ENCODE measurements at places on chromosomes 2 and 18.

GRCh38 chr2:50851886-50852285, 180.0 kb downstream of the NRXN1 start:
- DNase-seq = no peak

DNA sequence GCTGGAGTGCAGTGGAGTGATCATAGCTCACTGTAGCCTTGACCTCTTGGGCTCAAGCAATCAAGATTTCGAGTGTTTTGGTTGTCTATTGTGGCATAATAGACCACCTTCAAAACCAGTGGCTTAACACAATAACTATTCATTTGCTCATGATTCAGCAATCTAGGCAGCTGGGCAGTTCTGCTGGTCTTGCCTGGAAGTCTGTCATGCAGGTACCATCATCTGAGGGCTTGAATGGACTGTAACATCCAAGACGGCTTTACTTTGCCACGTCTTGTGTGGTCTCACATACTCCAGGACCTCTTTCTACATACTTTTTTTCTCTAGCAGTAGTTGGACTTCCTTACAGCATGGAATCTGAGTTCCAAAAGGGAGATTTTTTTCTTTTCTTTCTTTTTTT, 13.2 kb upstream of the ANKRD29 start:
- no peak for DNase-seq

GRCh38 chr2:230254152-230254881, 28.8 kb downstream of the SP140 start:
- DNase-seq = no peak

DNA sequence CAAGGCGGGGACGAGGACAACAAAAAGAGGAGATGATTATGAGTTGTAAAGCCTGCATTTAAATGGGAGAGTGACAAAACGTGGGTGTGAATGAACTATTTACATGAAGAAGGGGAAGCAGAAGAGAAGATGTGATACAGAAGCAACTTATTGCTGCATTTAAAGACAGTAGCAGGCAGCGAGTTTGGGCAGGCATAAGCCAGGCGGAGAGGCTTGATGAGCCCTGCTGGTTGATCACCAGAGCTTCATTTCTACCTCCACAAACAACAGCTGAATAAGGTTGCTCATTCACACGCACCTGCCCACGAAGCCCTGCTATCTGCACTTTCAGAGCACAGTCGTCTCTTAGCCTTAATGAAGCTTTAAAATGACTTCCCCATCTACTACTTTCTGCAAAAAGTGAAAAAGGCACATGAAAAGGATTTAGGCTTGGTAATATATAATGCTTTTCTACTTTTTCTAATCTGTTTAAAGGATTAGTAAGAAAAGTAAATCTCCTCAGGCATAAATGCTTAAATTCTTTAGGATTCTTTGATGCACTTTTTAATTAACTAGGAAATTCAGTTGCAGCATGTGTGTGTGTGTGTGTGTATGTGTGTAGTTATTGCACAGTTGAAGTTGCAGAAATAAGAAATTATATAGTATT, 3.1 kb downstream of the SLC38A11 start:
- no peak for DNase-seq

DNA sequence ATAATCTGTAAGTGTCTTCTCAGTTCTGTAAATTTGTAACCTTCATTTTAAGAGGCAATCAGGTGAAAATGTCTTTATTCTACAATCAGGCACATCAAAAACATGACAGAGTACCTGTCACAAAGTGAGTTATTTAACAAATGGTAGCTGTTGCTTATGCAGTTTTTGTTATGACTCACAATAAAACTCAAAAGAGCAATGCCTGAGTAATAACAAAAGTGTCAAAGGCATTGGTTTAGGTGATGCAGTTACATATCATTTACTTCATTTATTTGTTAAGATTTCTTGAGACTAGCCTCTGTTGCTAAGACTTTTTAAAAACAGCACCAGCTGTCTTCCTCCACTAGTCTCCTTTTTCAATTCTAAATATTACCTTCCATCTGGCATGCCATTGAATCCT, 177.8 kb downstream of the KIAA1328 start:
- DNase-seq = no peak

DNA sequence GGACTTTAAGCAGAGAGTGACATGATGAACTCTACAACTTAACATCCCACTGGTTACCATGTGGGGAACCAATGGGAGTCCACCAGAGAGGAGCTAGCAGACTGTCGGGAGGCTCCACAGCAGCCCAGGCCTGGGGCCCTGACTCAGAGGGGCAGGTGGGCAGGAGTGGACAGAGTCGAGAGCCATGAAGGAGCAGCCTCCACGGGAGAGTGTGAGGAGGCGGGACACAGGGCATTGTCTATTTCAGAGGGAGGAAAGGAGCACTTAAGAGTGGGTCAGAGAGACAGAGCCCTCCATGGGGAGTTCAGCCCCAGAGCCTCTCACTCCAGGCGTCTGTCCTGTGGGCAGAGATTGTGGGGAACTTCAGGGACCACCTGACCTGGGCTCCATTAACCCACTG, 118.7 kb downstream of the CYP26B1 start:
- no peak for DNase-seq

DNA sequence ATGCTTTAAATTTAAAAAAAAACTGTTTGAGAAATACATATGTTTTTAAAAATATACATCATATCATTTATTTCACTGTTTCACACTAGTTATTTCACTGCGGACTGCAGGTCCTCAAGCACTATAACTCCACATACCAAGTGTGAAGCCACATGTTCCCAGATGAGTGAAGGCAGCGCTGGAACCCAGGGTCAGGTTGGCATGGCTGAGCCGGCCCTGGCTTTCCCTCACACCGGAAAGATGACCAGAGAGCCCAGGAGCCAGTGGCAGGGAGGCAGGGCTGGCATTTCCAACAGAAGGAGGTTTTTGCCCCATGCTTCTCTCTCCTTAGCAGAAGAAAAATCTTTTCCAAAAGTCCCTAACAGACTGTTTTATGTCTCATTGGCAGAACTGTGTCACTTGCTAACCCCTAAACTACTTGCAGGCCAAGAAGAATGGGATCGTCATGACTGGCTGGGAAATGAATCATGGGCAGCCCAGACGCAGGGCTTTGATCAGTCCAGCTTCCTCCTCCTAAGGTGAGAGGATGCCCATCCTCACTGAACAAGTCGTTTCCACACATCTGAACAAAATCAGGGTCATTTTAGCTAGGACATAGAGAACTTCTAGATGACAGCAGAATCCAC, 287.6 kb upstream of the HNRNPA3 start:
- DNase-seq = no peak

DNA sequence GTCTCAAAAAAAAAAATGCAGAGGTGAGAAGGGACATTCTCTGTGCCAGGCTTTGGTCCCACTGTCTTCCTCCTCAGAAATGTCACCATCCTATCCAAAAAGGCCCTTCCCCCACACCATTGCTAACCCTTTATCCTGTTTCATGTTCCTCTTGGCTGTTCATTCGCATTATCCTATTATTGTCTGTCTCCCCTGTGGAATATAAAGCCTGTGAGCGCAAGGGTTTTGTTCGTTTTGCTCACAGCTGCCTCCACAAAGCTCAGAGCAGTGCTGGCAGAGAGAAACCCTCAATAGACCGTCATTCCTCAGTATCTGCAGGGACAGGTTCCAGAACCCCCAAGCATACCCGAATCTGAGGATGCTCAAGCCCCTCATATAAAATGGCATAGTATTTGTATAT, 91.8 kb downstream of the LOXHD1 start:
- no peak for DNase-seq

DNA sequence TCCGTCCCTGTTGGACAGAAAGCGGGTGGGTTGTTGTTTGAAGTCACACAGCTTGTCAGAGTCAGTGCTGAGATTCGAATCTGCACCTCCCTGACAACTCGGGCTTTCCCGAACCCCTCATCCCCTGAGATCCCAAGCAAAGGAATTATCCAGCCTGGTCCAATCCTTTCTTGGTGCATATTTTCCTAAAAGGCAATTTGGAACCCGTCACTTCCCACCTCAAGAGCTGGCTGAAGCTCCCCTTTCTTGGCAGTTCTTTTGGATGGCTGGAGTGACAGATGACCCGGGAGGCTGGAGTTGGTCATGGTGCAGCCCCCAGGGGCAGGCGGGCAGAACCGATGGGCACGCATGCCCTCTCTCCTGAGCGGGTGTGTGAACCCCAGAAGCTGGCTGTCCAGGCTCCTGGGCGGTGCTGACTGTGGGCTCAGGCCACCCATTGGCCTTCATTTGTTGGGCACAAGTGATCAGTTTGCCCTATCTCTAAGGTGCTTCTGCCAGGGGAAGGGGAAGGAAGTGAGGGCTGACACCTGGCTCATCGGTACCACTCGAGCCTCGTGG, 97.8 kb downstream of the ASB1 start:
- DNase-seq = no peak

GRCh38 chr2:66872081-66872985, 437.4 kb downstream of the MEIS1 start:
- DNase-seq = no peak

DNA sequence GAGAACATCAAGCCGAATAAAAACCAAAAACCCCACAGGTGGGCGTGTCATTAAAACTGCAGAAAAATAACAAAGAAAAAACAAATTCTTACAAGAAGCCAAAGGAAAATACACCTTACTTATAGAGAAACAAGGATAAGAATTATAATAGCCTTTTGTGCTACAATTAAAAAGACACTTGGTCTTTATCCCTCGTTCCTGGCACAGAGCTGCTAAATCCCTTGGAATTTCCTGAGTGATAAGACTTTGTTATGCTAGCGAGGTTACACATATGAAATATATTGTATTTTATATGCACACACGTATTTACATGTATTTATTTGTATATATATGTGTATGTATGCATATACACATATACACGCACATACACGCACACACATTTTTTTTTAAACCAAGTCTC, 325.3 kb upstream of the TFPI start:
- no peak for DNase-seq

DNA sequence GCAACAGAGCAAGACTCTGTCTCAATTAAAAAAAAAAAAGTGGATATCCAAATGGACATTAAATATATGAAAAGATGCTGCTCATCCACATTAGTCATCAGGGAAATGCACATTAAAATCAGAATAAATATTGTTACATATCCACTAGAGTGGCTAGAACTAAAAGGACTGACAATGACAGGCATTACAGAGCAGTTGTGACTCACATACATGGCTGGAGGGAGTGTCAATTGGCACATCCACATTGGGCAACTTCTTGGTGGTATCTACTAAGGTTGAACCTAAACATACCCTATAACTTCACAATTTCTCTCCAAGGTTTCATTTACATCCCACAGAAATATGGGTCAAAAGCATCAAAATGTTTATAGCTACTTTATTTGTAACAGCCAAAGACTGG, 14.0 kb upstream of the DNER start:
- no peak for DNase-seq

DNA sequence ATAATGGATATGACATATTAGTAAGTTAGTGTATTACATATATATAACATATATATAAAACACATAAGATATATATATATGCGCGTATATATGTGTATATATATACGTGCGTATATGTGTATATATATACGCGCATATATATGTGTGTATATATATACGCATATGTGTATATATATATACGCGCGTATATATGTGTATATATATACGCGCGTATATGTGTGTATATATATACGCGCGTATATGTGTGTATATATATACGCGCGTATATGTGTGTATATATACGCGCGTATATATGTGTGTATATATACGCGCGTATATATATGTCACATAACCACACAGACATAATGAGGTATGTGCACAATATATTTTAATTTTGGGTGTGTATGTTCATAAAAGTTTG, 327.8 kb downstream of the MEIS1 start:
- DNase-seq = no peak

DNA sequence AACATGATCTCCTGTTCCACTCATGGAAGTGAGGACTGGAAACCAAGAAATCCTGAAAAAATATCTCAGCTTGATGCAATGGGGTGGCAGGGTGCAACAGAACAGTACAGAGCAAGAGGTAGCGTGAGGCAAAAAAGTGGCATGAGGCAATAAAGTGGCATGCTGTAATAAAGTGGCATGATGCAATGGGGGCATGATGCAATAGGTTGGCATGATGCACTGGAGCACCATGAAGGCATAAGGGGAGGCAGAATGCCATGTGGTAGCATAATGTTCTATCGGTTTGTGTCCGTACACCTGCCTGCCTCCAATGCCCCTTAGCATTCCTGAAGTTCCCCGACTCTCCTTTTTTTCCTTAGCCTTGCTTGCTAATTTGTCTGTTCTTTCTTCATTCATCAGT, 648.4 kb downstream of the TMEM182 start:
- no peak for DNase-seq

- no peak for DNase-seq
Observed at GRCh38 chr2:35416391-35417140, 939.0 kb upstream of the CRIM1 start.

- no peak for DNase-seq
Observed at GRCh38 chr2:127873707-127874303, 12.0 kb downstream of the AMMECR1L start.

DNA sequence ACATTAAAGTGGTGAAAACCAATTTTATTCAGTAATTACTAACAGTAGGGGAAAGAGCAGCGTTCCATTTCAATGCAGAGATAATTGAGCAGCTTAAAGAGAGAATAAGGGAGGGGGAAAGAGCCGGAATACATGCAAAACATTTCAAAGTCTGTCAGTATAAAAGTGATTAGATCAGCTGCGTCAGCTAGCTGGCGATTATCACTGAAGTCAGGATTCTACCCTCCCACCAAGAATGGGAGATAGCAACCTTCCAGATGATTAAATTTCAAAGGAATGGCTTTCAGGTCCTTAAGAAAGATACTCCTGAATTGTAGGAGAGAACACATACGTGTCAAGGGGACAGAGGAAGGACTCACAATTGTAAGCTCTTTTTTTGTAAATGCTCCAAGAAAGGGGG, 2.7 kb upstream of the ZC3H6 start:
- no peak for DNase-seq

- DNase-seq = no peak
Observed at GRCh38 chr2:98514096-98514639, 69.5 kb downstream of the INPP4A start.

GRCh38 chr18:55306359-55307024, 281.5 kb downstream of the TCF4 start:
- no peak for DNase-seq

GRCh38 chr2:239678666-239679296, 278.0 kb upstream of the HDAC4 start:
- DNase-seq = no peak

Measured in RPMI8226 (cell line).